Natural killer cell (primary cell): ENCODE measurements at places on chromosomes 5 and 9. TPM values are rescaled to one million over a fixed set of nuclear protein-coding genes. Genes with fewer than 3 reads are reported as not detected.

Gene TMEM252
- total RNA-seq = not detected

Gene GGTA1
- 0.23 TPM for total RNA-seq

Gene EXOSC3
- 42.7 TPM for total RNA-seq

Gene PCDHA6
- total RNA-seq = not detected

Gene STING1
- total RNA-seq = 95.5 TPM

Gene ANKRD31
- total RNA-seq = 0.12 TPM

Gene UBLCP1
- 32.1 TPM for total RNA-seq

Gene SLC4A9
- total RNA-seq = not detected

Gene LCN2
- 0.99 TPM for total RNA-seq

- DNase-seq = no peak
- no peaks in the 10 kb centered on the region for H3K36me3 ChIP-seq
- no peaks in the 10 kb centered on the region for H3K27me3 ChIP-seq
Measured at GRCh38 chr9:87080512-87081264, 133.4 kb upstream of the GAS1 start.

- H3K4me1 ChIP-seq = no peaks in the 10 kb centered on the region
- no peak overlapping the region for H3K27ac ChIP-seq
- no peaks in the 10 kb centered on the region for H3K27me3 ChIP-seq
- DNase-seq = no peak
- no peak overlapping the region for H3K4me3 ChIP-seq
Measured at GRCh38 chr5:149416987-149417710, 38.1 kb upstream of the IL17B start.

DNA sequence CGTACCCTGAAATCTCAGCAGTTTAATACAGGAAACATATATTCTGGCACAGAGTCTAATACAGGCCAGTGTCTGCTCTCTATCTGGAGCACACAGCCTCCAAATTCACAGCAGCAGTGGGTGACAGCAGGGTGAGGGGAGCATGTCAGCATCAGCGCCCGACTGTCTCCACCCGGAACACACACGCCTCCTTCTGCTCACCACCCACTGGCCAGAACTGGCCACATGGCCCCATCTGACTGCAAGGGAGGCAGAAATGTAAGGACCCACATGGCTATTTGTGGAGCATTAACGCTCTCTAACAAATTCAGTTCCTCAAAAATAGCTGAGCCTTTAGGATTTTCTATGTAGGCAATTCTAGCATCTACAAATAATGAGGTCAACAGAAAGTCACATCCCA is 24.6 kb downstream of the UBE2QL1 start:
- H3K4me3 ChIP-seq = no peak overlapping the region
- no peak overlapping the region for H3K27ac ChIP-seq
- H3K4me1 ChIP-seq = no peaks in the 10 kb centered on the region
- DNase-seq = no peak
- H3K36me3 ChIP-seq = no peaks in the 10 kb centered on the region

DNA sequence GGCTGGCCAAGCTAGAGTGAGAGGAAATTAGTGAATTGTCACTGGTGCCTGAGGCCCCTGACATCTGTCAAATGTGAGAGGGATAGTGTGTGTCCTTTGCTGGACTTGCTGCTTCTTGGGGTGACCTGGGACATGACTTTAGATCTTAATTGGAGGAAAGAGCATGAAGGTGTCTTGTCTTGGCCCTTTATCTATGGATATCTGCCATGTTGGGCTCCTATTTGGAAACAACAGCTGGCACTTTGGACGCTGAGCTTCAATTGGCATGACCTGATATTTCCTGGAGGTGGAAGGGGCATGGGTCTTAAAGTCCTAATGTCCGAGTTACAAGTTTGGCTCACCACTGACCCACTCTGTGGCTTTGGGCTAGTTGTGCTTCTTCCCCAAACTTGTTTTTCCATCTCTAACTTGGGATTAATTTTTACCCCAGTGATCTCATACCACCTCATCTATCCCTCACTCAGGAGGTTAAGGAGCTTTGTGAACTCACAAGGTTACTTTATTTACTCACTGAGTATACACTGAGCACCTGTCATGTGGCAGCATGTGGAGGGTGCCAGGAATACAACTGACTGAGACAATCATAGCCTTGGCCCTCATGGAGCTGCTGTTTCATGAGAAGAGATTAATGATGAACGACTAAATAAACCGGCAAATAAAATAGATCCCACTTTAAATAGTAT is 30.1 kb upstream of the CXCL14 start:
- no peak for DNase-seq
- H3K27me3 ChIP-seq = no peaks in the 10 kb centered on the region
- H3K4me3 ChIP-seq = no peak overlapping the region
- no peak overlapping the region for H3K27ac ChIP-seq
- no peaks in the 10 kb centered on the region for H3K4me1 ChIP-seq

GRCh38 chr5:165502893-165503691 is 1997.7 kb downstream of the MAT2B start:
- H3K4me1 ChIP-seq = no peaks in the 10 kb centered on the region
- H3K4me3 ChIP-seq = no peak overlapping the region
- DNase-seq = no peak
- H3K27me3 ChIP-seq = no peaks in the 10 kb centered on the region

DNA sequence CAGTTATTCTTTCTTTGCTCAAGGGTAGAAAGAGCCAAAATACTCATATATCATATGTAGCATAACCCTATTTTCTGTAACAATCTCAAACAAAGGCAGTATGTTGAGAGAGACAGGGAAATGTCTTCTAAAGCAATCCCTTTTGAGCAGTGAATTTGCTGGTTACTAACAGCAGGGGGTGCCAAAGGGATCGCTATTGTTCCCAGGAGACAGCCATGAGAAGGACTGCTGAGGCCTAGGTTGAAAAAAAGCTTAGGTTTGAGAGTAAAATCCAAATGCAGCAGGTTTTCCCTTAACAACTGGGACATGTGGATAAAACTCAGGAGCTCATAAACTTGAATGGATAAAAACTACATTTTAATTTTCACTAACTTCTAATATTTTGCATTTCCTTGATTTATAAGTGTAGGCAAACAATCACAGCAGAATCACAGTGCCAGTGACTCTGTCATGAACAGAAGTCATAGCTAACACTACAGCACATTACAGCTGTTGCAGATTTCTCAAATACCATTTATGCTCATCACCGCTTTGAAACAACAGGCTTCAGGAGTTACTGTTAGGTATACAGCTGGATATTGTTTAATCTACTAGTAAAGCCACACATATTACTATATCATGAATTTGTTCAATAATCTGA is 148.4 kb downstream of the MAPKAP1 start:
- H3K36me3 ChIP-seq = peaks cover 9% of the 10 kb centered on the region
- no peak overlapping the region for H3K27ac ChIP-seq
- peak; percentile 77 for DNase-seq
- H3K4me1 ChIP-seq = no peaks in the 10 kb centered on the region
- H3K4me3 ChIP-seq = no peak overlapping the region
- H3K27me3 ChIP-seq = no peaks in the 10 kb centered on the region

DNA sequence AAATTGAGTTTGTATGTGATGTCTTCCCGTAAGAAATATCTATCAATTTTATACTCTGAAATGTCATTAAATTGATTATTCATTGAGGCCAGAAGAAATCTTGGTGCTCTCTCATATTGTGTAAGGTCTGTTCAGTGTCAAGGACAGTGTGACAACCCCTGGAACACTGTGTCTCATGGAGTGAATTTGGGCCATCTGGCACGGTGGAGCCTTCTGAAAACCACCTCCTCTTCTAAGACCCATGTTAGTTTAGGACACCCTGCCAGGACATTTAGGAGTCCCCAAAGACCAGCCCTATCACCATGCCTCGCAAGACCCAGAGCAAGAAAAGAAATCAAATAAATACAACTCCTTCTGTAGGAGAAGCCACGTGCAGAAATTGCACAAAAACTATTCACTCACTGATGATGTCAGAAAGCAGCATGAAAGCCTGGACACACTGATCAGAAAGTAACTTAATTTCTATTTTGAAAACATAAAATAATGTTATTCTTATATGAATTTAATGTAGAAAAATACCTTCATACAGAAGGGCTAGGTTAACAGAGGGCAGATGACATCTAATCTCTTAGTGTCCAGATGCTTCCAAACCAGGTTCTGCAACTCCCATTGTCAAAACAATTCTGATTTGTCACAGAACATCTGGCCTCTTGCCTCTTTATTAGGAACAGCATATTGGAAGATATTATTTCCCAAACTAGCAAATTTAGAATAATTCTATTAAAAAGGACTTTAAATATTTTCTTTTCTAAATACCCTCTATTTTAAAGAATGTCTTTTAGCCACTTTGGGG is 298.8 kb downstream of the NR2F1-AS1 start:
- no peak overlapping the region for H3K4me3 ChIP-seq
- DNase-seq = no peak
- H3K27ac ChIP-seq = no peak overlapping the region
- no peaks in the 10 kb centered on the region for H3K4me1 ChIP-seq
- H3K36me3 ChIP-seq = no peaks in the 10 kb centered on the region
- H3K27me3 ChIP-seq = no peaks in the 10 kb centered on the region

GRCh38 chr9:98964911-98965336 is 21.2 kb downstream of the COL15A1 start:
- H3K4me1 ChIP-seq = no peaks in the 10 kb centered on the region
- H3K36me3 ChIP-seq = no peaks in the 10 kb centered on the region
- H3K4me3 ChIP-seq = no peak overlapping the region
- no peak for DNase-seq
- H3K27ac ChIP-seq = no peak overlapping the region
- no peaks in the 10 kb centered on the region for H3K27me3 ChIP-seq

DNA sequence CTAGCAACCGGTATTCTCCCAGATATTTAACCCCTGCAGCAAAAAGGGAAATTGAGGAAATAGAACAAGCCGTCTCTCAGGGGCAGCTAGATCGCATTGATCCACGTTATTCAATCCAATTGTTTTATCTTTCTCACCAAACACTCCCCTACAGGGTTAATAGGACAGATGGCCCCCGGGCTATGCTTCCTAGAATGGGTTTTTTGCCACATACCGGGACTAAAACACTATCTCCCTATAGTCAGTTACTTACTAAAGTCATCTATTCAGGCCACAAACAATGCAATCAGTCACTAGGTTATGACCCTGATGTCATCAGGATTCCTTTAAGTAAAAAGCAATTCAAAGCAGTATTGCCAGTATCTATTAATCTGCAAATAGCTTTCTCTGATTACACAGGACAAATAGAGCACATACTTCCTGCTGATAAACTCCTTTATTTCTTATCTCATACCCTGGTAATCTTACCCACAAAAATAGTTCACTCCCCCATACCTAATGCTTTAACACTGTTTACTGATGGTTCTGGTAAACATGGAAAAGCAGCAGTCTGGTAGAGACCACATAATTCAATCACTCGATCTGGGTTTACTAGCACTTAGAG is 159.0 kb downstream of the CPLANE1 start:
- H3K27me3 ChIP-seq = no peaks in the 10 kb centered on the region
- no peak overlapping the region for H3K27ac ChIP-seq
- H3K4me1 ChIP-seq = no peaks in the 10 kb centered on the region
- no peak for DNase-seq

DNA sequence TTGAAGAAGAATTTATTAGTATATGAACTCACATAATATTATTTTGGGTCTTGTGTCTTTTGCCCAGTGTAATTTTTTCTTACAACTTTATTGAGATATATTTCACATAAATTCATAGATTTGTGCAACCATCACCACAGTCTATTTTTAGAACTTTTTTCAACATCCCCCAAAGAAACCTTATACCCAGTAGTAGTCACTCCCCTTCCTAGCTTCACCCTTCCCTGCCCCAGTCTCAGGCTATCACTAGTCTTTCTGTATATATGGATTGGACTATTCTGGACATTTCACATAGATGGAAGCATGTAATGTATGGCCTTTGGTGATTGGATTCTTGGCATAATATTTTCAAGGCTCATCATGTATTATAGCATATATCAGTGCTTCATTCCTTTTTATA is 67.8 kb downstream of the MAN2A1 start:
- H3K27me3 ChIP-seq = no peaks in the 10 kb centered on the region
- no peak overlapping the region for H3K4me3 ChIP-seq
- H3K36me3 ChIP-seq = peaks cover 14% of the 10 kb centered on the region
- no peak for DNase-seq
- H3K27ac ChIP-seq = no peak overlapping the region

- DNase-seq = no peak
- no peaks in the 10 kb centered on the region for H3K36me3 ChIP-seq
- H3K4me3 ChIP-seq = no peak overlapping the region
Measured at GRCh38 chr5:169511708-169512107, 71.9 kb upstream of the SPDL1 start.

DNA sequence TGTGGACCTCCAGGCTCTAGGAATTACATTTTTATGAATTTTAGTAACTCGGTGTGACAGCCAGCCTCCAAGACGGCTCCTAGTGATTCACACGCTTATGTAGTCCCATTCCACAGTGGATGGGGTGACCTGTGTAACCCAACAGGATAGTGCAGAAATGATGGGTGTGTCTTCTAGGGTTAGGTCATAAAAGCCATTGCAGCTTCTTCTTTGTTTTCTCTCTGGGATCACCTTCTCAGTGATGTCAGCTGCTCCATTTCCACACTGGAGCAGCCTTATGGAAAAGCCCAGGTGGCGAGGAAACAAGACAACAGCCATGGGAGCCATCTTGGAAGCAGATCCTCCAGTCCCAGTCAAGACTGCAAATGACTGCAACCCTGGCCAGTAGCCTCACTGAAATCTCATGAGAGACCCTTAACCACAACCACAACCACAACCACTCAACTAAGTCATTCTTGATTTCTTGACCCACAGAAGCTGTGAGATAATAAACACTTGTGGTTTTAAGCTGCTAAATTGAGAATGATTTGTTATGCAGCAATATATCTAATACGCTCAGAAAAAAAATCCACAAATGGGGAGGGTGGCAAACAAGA is 5.1 kb upstream of the GNPDA1 start:
- H3K4me1 ChIP-seq = peaks cover 54% of the 10 kb centered on the region
- H3K36me3 ChIP-seq = no peaks in the 10 kb centered on the region
- no peaks in the 10 kb centered on the region for H3K27me3 ChIP-seq
- no peak overlapping the region for H3K4me3 ChIP-seq

DNA sequence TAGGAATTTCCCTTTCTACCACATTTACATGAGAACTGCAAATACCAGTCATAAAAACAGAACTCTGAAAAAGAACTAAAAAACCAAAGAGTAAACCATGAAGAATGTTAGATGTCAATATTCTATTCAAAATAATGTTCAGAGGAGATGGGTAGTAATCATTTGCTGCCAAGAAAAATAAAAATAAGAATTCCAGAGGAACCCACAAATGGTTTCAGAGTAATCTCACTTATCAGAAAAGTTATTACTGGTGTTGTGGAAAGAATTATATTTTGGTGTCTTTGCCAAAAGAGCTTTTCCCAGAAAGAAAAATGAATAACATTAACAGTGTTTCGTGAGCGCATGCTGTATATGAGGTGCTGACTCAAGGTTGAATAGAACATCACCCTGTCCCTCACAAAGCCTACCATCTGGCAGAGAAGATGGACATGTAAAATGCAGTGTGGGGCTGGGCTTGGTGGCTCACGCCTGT is 35.6 kb downstream of the GPR21 start:
- peaks cover 53% of the 10 kb centered on the region for H3K36me3 ChIP-seq
- H3K27ac ChIP-seq = no peak overlapping the region
- H3K4me3 ChIP-seq = no peak overlapping the region
- no peaks in the 10 kb centered on the region for H3K4me1 ChIP-seq

GRCh38 chr5:180215783-180216630 is 7.0 kb upstream of the RASGEF1C start:
- H3K27ac ChIP-seq = no peak overlapping the region
- no peaks in the 10 kb centered on the region for H3K36me3 ChIP-seq
- H3K4me3 ChIP-seq = no peak overlapping the region
- no peaks in the 10 kb centered on the region for H3K4me1 ChIP-seq

- H3K27ac ChIP-seq = no peak overlapping the region
- no peaks in the 10 kb centered on the region for H3K27me3 ChIP-seq
- H3K4me1 ChIP-seq = peaks cover 14% of the 10 kb centered on the region
- H3K36me3 ChIP-seq = no peaks in the 10 kb centered on the region
- DNase-seq = no peak
Measured at GRCh38 chr9:134242706-134243105, 78.3 kb upstream of the RNU6ATAC start.
